ENCODE measurements at places on chromosomes 6 and 20.

- H3K4me3 ChIP-seq: no peak overlapping the region
- no peaks in the 10 kb centered on the region for H3K36me3 ChIP-seq
- H3K27ac ChIP-seq: no peak overlapping the region
- no peaks in the 10 kb centered on the region for H3K27me3 ChIP-seq
- H3K4me1 ChIP-seq: no peaks in the 10 kb centered on the region
- DNase-seq: no peak
Observed at GRCh38 chr6:25359191-25359861, 80.2 kb downstream of the CARMIL1 start.

DNA sequence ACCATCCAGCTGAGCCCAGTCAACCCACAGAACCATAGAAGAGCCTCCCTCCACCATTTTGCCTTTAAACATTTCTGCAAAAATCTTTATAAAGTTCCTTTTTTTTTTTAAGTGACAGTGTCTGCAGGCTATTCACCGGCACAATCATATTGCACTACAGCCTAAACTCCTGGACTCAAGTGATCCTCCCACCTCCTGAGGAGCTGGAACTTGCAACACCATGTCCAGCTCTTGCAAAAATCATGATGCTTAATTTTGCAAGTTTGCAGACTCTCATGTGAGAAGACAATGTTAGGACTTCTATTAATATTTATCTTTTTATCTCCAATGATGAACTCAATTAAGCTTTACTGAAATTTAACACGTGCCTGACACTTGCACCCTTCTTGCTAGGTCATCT lies 88.8 kb downstream of the INSM1 start:
- H3K4me3 ChIP-seq: no peak overlapping the region
- no peaks in the 10 kb centered on the region for H3K27me3 ChIP-seq
- no peaks in the 10 kb centered on the region for H3K4me1 ChIP-seq
- H3K27ac ChIP-seq: no peak overlapping the region
- no peak for DNase-seq

DNA sequence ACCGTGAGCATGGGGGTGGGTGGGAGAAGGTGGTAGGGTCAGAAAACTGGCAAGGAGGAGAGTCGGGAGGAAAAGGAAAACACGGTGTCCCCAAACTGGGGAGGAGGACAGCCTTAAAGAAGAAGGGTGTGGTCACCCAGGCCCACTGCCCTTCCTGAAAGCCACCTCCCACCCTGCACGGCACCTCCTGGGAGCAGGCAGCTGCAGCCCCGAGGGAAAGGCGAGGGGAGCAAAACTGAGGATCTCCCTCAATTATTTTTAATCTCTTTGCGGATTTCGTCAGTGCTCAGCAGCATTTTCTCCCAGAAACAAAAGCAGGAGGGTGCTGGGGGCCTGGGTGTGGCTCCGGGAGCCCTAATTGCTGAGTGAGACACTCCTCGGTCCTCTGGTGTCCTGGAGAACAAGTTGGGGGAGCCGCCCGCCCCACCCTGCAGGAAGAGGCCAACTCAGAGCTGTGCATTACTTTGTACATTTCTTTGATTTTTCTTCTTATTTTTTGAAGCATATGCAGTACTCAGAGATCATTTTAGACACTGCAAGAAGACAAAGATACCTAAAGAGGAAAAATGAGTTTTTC lies 56.4 kb downstream of the RIOK1 start:
- DNase-seq: no peak
- H3K4me1 ChIP-seq: peaks cover 48% of the 10 kb centered on the region
- H3K27me3 ChIP-seq: peaks cover 20% of the 10 kb centered on the region
- H3K27ac ChIP-seq: no peak overlapping the region
- no peak overlapping the region for H3K4me3 ChIP-seq

GRCh38 chr20:37662308-37662707 lies 31.5 kb upstream of the CTNNBL1 start:
- no peaks in the 10 kb centered on the region for H3K27me3 ChIP-seq
- H3K27ac ChIP-seq: no peak overlapping the region
- H3K4me1 ChIP-seq: no peaks in the 10 kb centered on the region
- H3K4me3 ChIP-seq: no peak overlapping the region
- no peaks in the 10 kb centered on the region for H3K36me3 ChIP-seq

GRCh38 chr6:154258064-154258757 lies 98.4 kb downstream of the IPCEF1 start:
- H3K27me3 ChIP-seq: no peaks in the 10 kb centered on the region
- H3K27ac ChIP-seq: no peak overlapping the region
- no peaks in the 10 kb centered on the region for H3K36me3 ChIP-seq
- no peaks in the 10 kb centered on the region for H3K4me1 ChIP-seq

- no peaks in the 10 kb centered on the region for H3K36me3 ChIP-seq
- no peak overlapping the region for H3K27ac ChIP-seq
- peak; percentile 2 for DNase-seq
- no peaks in the 10 kb centered on the region for H3K27me3 ChIP-seq
Observed at GRCh38 chr6:71533939-71534379, 245.3 kb downstream of the OGFRL1 start.

DNA sequence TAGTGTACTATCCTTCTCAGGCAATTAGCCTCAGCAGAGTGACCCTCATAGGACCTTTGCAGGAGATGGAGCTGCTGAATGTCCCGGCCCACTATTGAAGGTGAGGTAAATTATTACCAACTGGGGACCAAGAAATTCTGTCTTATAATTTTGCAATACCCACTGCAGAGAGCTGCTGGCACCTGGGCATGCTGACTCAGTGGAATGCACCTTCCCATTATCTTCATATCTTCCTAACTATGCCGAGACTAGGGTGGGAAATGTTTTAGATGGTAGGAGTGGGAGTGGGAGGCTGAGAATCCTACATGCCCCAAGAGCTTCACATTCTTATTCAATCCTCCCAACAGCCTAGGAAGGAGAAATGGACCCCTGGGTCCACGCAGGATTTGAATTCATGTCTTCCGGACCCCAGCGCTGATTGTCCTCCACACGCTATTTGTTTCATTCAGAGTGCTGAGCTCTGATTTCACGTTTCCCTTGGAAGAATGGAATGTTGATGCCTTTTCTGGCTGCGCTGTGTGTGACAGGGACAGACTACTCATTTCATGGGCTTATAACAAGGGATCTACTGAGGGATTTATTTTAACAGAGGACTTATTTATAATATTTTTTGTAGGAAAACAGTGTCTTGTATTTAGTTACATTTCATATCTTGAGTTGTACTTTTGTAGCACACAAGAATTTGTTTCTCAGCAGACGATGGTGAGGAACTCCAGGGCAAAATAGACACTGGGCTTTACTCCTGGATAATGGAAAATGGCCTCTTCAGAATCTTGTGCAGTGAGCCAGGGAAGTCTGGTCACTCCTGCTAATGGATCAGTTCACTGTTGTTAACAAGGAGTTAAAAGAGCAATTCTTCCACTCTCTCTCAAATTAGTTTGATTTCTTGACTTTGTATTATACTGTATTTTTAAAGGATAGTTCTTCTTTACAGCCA lies 66.4 kb downstream of the FYN start:
- no peaks in the 10 kb centered on the region for H3K4me1 ChIP-seq
- no peak overlapping the region for H3K4me3 ChIP-seq
- H3K27me3 ChIP-seq: no peaks in the 10 kb centered on the region
- no peak overlapping the region for H3K27ac ChIP-seq
- no peaks in the 10 kb centered on the region for H3K36me3 ChIP-seq

DNA sequence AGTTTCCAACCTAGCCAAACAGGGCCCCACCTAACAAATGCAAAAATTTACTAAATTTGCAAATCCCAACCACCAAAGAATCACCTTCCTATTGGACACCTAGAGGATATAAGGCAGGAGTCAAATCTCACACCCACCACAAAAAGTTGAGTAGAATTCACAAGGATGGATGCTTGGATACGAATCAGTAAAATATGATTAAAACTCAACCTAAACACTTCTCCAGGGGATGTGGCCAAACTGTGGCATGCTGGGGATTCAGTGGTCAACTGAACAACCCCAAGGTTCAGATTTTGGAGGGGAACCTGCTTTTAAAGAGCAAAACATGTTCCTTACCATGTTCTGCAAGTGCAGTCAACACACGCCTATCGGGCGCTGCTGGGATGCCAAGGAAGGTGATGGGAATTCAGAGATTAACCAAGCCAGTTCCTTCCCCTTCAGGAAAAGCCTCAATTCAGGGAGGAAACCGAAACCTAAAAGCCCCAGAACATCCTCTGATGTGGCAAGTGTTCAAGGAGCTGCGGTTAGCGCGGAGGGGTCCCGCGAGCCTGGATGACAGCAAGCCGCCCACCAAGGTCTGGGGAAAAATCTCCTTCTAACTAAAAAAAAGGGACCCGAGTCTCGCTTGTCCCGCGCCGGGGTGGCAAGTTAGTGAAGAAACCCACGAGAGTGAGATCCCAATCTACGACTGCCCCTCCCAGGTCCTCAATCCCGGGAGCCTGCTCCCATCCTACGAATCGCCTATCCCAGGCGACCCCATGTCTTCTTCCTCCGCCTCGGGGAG lies 902 bp downstream of the SAMHD1 start:
- H3K4me1 ChIP-seq: peaks cover 64% of the 10 kb centered on the region
- H3K36me3 ChIP-seq: no peaks in the 10 kb centered on the region

- peak overlapping the region; percentile 91 for H3K27ac ChIP-seq
- H3K4me1 ChIP-seq: peaks cover 73% of the 10 kb centered on the region
- peak; percentile 73 for DNase-seq
- H3K27me3 ChIP-seq: no peaks in the 10 kb centered on the region
- H3K4me3 ChIP-seq: no peak overlapping the region
Observed at GRCh38 chr6:41748542-41748941, 1.3 kb upstream of the PGC start.
